ENCODE measurements at places on chromosomes 5 and 9. TPM values are rescaled to one million over a fixed set of nuclear protein-coding genes. Genes with fewer than 3 reads are reported as not detected.

The GARIN3 gene
- 0.22 TPM for total RNA-seq

The ALDH1B1 gene
- total RNA-seq, result 9.1 TPM

The SPINK7 gene
- total RNA-seq, result not detected

The ACTBL2 gene
- not detected for total RNA-seq

The OR1Q1 gene
- total RNA-seq, result 0.26 TPM

The UBAC1 gene
- total RNA-seq, result 41.6 TPM

The SKP1 gene
- total RNA-seq, result 238 TPM

The FAM153A gene
- 6.9 TPM for total RNA-seq

The GRM6 gene
- total RNA-seq, result not detected

The PHF24 gene
- 1.1 TPM for total RNA-seq

The NIPAL4 gene
- total RNA-seq, result 3.1 TPM
